ENCODE measurements at places on chromosomes 3 and 15.

DNA sequence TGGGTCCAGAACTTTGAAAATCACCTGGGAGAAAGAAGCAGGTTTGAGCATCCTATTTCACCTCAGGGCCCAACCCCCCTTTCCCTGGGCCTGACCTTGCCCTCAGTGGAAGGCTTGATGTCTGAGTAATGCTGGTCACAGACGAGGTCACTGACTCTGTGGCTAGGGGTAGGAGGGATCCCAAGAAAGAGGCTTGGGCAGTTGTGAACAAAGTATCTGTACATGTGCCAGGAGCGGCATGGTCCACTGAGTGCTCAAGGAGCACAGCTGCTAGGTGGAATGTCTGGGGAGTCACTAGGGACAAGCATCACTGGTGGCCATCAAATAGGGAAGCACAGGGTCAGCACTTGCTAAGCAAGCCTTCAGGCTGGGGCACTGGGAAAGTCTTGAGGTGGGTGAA, 7.3 kb downstream of the CCDC71 start:
- no peak for DNase-seq

- no peak for DNase-seq
These were observed 1.8 kb downstream of the CLN6 start for GRCh38 chr15:68227643-68228142.

GRCh38 chr15:45827275-45827674, 192.4 kb downstream of the SQOR start:
- no peak for DNase-seq

GRCh38 chr3:148332509-148332908, 365.2 kb upstream of the AGTR1 start:
- DNase-seq, result no peak

GRCh38 chr3:69749461-69749860, 10.2 kb downstream of the MITF start:
- DNase-seq, result no peak

DNA sequence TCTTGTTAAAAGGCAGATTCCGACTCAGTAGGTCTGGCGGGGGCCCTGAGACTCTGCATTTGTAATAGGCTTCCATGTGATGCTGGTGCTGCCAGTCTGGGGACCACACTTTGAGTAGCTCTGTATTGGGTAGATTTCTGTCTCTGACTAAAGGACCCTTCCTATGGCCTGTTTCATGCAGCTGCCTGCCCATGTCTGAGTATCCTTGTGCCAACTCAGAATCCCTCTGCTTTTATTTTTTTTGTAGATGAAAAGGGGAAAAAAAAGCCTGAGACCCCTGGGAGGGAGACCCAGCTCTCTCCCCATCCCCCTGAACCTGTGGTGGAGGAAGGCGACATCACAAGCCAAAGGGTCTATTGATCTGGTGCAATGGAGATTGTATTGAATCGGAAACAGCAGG, 81.9 kb downstream of the EBLN2 start:
- DNase-seq, result no peak
